ENCODE measurements at places on chromosomes 12 and 14.

GRCh38 chr14:73814153-73814552, 37.5 kb upstream of the PTGR2 start:
- DNase-seq, result no peak

GRCh38 chr12:3002646-3003045, 43.4 kb downstream of the TEAD4 start:
- DNase-seq, result no peak

DNA sequence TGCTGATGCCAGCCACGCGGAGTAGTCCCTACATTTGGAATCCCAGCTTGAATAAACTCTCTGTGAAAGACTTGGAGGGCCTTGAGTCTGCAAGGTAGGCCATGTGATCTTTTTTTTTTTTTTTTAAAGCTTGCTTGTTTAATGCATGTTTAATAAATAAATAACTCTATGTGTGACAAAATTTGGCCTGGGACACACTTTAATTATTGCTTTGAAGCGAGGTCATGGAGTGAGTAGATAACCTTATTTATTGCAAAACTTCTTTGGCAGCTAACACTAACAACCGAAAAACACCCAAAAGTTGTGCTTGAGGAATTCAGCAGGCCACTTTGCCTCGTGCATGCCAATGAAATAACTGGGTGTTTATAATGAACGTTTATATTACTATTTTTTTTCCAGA, 382.2 kb downstream of the FLRT2 start:
- DNase-seq, result no peak

DNA sequence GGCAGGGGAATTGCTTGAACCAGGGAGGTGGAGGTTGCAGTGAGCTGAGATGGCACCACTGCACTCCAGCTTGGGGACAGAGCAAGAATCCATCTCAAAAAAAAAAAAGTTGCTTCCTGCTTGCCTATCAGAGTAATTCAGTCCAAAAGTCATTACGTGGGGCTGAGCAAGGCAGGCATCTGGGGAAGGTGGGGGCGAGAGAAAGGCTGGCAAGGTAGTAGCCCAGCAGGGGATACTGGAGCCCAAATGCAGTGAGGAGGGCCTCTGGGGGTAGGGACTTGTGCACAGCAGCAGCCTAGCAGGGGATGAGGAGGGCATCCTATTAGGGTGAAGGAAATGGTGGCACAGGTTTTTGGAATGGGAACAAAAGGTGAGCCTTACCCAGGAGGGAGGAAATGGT, 7.1 kb downstream of the ETFRF1 start:
- no peak for DNase-seq
